ENCODE measurements at places on chromosomes 16 and 17. TPM values are rescaled to one million over a fixed set of nuclear protein-coding genes. Genes with fewer than 3 reads are reported as not detected.

GRCh38 chr16:56478281-56479049 lies 27.1 kb downstream of the OGFOD1 start:
- DNase-seq: no peak

- DNase-seq: no peak
Observed at GRCh38 chr16:85180827-85181738, 68.8 kb upstream of the CIBAR2 start.

GRCh38 chr16:7748522-7748921 lies 415.9 kb downstream of the RBFOX1 start:
- no peak for DNase-seq

DNA sequence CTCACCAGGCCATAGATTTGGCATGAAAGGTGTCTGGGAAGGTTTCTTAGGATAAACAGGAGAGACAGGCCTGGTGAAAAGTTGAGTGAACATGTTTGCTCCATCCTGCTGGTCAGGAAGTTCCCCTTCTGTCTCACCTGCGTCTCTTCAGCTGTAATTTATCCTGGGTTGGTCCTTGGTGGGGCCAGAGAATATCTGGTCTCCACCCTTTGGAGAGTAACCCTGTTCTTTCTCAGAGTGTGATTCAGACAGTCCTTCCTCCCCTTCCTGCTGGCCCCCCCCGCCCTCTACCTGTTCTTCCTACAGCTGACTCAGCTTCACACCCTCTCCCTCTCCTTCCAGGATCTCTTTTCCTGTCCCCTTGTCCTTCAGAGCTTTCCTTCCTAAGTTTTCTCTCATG lies 17.1 kb downstream of the MINK1 start:
- DNase-seq: no peak

DNA sequence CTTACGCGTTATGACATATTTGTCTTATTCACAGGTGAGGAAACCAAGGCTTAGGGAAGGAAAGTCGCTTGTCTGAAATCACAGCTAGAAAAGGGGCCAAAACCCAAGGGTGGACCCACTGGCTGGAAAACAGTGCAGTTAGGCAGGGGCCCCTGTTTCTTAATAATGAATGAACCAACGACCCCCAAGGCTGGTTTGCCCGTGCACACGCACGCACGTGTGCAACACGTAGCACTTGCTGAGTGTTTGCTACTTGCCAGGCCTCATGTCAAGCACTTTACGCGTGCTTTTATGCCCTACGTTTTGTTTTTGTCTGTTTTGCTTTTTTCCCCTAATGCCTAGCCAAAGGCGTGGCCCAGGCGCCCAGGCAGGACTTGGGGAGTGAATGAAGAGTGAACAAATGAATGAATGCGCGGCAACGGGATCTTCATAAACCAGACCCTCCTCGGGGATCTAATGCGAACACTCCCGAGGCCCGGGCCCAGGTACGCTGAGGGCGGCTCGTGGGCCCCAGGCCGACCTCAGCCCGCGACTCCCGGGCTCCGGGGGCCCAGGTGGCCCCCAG lies 571 bp upstream of the USP10 start:
- no peak for DNase-seq

- no peak for DNase-seq
Observed at GRCh38 chr16:56288019-56288418, 96.7 kb downstream of the GNAO1 start.

DNA sequence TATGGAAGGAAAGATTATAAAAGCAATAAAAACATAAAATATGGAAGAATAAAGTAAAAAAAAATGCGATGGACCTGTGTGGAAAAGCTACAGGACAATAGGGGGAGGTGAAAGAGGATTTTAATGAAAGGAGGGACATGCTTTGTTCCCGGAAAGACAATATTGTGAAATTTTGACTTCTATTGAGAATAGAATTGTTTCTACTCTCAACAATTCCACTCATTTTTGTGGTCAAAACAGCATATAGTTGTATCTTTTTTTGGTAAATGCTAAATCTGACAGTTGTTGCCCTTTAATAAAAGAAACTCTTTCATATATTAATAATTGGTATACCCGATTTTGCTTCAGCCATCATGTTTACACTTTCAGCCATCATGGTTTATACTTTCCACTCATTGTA lies 22.9 kb upstream of the APPBP2 start:
- no peak for DNase-seq

DNA sequence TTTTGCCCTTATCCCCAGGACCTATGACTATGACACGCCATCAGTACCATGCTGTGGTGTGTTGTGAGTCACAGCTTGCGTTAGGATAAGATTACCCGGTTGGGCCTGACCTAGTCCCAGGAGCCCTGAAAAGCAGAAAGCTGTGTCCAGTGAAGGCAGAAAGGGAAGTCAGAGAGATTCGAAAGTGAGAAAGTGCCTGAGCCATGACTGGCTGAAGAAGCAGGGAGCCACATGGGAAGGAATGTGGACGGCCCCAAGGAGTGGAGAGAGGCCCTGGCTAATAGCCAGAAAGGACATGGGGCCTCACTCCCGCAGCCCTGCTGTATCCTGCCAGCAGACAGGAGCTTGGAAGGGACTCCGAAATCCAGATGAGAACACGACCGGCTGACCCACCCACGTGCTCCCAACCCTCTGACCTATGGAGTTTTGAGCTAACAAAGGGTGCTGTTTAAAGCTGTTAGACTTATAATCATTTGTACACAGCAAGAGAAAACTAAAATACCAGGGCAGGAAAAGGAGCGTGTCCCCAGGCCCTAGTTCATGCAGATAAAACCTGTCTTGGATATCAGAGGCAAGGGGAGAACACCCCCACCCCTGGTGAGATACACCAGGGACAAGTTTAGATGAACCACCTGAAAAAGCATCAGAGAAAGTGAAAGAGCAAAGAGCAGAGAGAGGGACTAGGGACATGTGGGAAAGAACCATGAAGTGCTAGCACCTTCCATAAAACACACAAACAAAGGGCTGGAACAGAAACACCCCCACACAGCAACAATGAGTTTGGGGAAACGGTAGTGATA lies 115.3 kb downstream of the SLC39A11 start:
- peak; percentile 77 for DNase-seq

DNA sequence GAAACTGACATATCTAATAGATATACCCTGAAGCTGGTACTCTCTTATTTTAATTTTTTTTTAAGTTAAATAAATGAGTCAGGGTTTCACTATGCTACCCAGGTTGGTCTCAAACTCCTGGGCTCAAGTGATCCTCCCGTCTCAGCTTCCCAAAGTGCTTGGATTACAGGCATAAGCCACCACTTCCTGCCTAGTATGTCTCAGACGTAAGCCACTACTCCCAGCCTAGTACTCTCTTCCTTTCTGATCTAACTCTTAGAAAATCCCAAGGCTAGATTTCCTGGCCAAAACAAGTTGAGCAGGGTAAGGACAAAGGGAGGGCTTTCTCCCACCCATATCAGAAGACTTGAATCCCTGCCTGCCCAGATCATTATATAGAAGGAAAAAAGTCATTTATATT lies 33.7 kb downstream of the HOXB1 start:
- no peak for DNase-seq

DNA sequence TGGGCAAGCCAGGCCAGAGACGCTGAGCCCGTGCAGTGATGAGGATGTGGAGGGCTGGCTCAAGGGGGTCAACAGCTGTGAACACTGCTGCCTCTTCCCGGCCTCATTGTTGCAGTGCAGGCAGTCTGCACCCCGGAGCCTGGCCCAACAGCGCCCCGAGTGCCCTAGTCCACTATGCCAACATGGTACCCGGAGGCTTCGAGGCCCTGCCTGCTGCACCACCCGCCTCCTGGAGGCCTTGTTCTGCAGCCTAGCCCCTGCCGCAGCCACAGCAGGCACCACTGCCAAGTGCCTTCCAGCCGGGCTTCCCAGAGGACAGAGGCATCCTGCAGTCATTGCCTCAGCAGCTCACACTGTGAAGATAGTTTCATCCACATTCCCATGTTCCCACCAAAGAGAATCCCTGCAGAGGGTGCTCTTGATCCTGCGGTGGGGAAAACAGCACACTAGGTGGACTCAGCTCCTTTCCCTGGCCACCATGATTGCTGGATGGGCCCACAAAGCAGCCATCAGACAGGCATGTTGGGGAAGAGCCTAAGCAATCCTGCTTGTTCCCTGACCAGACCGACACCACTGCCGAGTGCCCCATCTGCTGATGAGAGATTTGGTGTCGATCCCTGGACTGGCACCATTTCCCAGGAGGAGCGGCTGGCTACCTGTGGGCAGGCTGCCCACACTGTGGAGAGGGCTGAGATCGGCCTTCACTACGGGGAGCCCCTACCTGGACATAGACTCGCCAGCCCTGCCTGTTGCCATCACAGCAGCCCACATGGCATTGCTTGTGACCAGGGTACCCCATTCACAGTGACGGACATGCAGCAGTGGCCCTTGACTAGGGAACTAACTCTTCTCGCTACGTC lies 44.9 kb downstream of the USP22 start:
- DNase-seq: no peak

DNA sequence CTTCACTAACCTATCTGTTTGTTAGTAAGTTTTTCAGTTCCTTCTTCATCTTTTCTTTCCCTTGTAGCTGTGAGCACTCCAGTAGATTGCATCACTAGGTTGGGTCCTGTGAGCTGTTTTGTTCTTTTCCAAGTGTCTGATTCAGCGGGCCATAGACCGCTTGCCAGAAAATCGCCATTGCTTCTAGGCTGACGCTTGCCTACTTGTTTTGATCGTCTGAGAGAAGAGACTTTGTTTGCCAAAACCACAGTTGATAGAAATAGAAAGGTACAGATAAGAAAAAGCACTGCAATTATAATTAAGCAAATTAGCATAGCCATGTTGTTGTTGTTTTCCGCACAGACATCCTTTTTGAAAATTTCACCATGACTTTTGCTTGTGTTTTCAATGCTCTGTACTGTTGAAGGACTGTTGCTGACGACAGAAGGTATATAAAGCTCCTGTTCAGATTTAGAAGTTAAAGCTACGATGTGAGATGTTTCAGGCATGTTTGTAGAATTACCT lies 3.1 kb downstream of the EVI2A start:
- no peak for DNase-seq

GRCh38 chr17:77417575-77417974 lies 276.8 kb downstream of the SEC14L1 start:
- DNase-seq: no peak

GRCh38 chr17:36705874-36706731 lies 104.7 kb downstream of the MRM1 start:
- DNase-seq: no peak

DNA sequence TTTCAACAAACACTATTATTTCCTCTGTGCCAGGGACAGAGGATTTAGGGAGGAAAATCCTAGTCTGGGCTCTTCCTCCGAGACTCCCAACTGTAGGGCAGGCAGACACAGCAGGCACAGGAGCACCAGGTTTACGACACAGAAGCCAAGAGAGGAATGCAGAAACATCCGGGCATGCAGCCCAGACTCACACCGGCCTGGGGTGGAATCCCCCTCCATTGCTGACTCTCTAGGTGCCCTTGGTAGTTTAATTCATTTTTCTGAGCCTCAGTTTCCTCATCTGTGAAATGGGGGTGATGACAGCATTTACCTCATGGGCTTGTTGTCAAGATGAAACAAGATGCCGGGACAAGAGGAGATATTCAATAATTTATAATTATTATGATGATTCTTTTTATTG lies 14.9 kb downstream of the CA4 start:
- no peak for DNase-seq

DNA sequence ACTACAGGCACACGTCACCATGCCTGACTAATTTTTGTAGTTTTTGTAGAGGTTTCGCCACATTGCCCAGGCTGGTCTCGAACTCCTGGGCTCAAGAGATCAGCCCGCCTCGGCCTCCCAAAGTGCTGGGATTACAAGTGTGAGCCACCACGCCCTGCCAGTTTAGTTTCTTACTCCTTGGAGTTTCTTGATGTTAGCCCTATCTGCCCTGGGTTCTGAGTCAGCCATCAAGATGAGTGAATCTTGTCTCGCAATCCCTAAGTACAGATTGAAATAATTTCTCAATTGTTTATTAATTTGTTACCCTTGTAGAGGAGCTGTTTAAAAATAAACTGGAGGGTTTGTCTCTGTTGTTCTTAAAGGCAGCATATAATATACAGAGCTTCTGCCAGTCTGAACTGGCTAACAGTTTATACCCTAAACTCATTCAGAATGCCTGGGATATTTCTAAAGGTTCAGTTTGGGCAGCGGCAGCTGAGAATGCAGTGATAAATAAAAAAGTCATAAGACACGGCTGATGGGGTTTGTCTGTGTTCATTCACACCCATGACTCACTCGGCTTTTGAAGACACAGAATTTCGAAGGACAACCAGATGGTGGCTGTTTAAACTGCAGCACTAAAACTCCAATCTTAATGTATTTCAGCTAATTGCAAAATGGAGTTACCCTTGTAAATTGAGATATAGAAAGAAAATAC lies 39.6 kb downstream of the GPRC5B start:
- no peak for DNase-seq

DNA sequence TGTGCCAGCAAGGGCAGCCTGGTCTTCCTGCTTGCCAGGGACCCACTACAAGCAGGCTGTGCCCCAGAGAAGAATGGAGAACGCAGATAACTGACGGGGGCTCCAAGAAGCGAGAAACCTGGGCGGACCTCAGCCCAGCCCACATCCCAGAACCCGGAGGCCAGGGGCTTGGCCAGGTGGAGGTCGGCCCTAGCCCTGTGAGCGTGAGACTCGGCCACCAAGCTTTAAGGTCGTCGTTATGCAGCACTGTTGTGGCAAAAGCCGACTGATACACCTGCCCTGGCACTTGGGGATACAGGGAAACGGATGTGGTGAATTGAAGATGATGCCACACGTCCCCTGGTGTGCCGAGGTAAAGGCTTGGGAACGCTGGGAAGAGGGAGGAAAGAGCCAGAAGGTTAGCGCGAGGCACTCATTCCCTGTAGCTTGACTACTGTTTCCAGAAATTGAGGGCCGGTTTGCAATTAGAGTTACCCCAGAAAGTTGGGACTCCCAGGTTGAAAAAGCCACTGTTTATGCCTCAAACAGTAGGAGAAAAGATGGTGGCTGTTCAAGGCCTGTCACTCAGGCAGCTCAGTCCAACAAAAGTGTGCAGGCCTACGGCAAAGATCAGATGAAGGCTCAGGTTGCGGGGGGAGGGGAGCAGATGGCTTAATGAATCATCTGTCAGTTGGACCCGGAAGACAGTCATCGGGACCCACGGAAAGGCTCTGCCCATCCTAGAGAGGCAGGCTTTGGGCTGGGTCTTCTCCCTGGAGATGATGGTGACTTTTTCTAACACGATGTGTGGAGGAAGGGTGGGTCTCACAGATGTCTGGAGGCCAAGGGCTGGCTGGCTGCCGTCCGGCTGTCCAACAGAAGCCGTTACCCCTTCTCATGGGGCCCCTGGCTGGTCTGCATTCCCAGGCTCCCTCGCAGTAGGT lies 45.6 kb upstream of the BAHCC1 start:
- peak; percentile 76 for DNase-seq

SLC4A1 gene
- 10.0 TPM for polyA plus RNA-seq

FBXL16 gene
- 1.1 TPM for polyA plus RNA-seq

NUDT21 gene
- 78.6 TPM for polyA plus RNA-seq

KRT27 gene
- not detected for polyA plus RNA-seq

TBX4 gene
- 4.9 TPM for polyA plus RNA-seq

CCL11 gene
- polyA plus RNA-seq: 0.22 TPM

HS3ST6 gene
- polyA plus RNA-seq: not detected

PIPOX gene
- 1.2 TPM for polyA plus RNA-seq

KRTAP4-5 gene
- polyA plus RNA-seq: not detected

PRR11 gene
- 19.8 TPM for polyA plus RNA-seq

XYLT1 gene
- polyA plus RNA-seq: 6.8 TPM

NPW gene
- 0.70 TPM for polyA plus RNA-seq

ARHGAP23 gene
- 27.7 TPM for polyA plus RNA-seq

CAPN15 gene
- 16.3 TPM for polyA plus RNA-seq

TBC1D3 gene
- not detected for polyA plus RNA-seq

CALB2 gene
- polyA plus RNA-seq: 0.73 TPM

RSKR gene
- 7.0 TPM for polyA plus RNA-seq

LGALS9C gene
- polyA plus RNA-seq: not detected

TP53TG3B gene
- not detected for polyA plus RNA-seq

Data from muscle of back (tissue), 13 donors.